ENCODE measurements at places on chromosomes 4 and X.

GRCh38 chr4:47646372-47646771, 161.3 kb downstream of the ATP10D start:
- no peak for DNase-seq

GRCh38 chr4:169315530-169316343, 45.0 kb upstream of the SH3RF1 start:
- DNase-seq, result no peak

DNA sequence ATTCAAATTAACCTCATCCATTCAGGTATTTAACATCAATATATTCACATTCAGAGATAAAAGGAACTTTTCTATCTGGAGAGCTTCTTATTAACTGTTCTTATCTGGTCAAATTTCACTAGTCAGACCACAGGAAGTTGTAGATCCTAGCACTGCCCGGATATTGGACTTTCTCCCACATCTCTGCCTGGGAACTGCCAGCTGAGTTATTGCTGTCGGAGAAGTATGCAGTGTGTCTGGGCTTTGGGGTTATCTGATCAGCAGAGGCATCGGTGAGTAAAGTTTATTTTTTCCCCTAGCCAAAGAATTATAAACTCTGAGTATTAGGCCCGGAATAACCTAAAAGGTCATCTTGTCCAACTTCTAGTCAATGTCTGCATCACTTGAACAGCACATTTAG, 45.1 kb downstream of the OR13H1 start:
- DNase-seq, result no peak

DNA sequence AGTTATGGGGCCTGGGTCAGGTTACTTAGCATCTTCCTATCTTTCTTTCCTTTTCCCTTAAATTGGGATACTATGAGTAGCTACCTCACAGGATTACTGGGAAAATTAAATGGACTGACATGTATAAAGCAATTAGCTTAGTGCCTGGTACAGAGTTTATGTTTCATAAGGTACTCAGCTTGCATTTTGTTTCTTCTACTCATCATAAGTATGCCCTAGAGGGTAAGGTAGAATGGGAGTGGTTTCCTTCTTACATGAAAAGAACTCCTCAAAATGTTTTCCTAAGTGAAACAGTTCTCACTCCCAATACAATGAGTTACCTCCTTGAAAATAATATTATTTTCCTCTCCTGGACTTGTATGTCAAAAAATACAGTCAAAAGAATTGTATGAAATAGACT, 75.7 kb downstream of the NPFFR2 start:
- no peak for DNase-seq
